Activated naive CD8-positive, alpha-beta T cell treated with anti-CD3 and anti-CD28 coated beads, Interleukin-2, amount 10 ng/mL, durations not matched to agents 7 days and 5 days (primary cell): ENCODE measurements at places on chromosomes 1 and 21. TPM values are rescaled to one million over a fixed set of nuclear protein-coding genes. Genes with fewer than 3 reads are reported as not detected.

OR2G6 gene
- total RNA-seq: not detected

ACTL8 gene
- total RNA-seq: not detected

SELL gene
- total RNA-seq: 135 TPM

S1PR1 gene
- 138 TPM for total RNA-seq

DCST2 gene
- total RNA-seq: 1.4 TPM

MORC3 gene
- 46.7 TPM for total RNA-seq

BRINP3 gene
- total RNA-seq: not detected

MAB21L3 gene
- not detected for total RNA-seq

NECTIN4 gene
- total RNA-seq: not detected

ITGB2 gene
- total RNA-seq: 452 TPM

CCDC190 gene
- total RNA-seq: not detected

COL8A2 gene
- total RNA-seq: 0.17 TPM

CNTN2 gene
- total RNA-seq: not detected

RGS7 gene
- not detected for total RNA-seq

KRTCAP2 gene
- total RNA-seq: 146 TPM

SLC9C2 gene
- total RNA-seq: not detected

DIRAS3 gene
- not detected for total RNA-seq

OR2M3 gene
- total RNA-seq: not detected

DMBX1 gene
- total RNA-seq: not detected

SLC45A1 gene
- 0.50 TPM for total RNA-seq

IL20 gene
- total RNA-seq: not detected
